ENCODE measurements at places on chromosomes 5 and 9.

DNA sequence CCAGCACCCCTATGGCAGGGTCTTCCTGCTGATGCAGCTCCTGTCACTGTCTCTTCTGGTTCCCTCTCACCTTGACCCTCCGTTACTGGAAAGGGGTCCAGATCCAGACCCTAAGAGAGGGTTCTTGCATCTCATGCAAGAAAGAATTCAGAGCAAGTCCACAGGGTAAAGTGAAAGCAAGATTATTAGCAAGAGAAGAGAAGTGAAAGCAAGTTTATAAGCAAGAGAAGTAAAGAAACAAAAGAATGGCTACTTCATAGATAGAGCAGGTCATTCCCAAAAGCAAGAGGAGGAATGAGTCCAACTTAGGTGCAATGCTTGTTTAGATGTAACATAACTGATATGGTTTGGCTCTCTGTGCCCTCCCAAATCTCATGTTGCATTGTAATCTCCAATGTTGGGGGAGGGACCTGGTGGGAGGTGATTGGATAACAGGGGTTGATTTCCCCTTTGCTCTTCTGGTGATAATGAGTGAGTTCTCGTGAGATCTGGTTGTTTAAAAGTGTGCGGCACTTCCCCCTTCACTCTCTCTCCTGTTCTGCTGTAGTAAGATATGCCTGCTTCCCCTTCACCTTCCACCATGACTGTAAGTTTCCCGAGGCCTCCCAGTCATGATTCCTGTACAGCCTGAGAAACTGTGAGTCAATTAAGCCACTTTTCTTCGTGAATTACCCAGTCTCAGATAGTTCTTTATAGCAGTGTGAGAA lies 183.3 kb downstream of the MED10 start:
- no peak for DNase-seq

DNA sequence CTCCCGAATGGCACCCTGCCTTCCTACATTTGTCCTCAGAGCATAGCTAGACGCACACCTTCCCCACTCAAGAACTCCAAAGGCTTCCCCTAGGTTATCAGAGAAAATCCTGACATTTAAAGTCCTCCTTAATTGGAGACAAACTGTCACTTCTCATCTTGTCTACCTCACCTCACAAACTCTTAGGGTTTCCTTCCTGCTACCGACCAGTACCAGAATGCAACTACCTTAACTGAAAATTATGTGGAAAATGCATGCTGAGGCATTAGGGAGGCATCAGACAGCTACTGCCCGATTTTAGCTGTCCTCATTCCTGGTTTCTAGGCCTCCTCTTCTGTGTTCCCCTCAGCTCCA lies 17.9 kb upstream of the TNIP1 start:
- DNase-seq = no peak

GRCh38 chr5:174793684-174794328 lies 69.4 kb downstream of the MSX2 start:
- peak; percentile 41 for DNase-seq

DNA sequence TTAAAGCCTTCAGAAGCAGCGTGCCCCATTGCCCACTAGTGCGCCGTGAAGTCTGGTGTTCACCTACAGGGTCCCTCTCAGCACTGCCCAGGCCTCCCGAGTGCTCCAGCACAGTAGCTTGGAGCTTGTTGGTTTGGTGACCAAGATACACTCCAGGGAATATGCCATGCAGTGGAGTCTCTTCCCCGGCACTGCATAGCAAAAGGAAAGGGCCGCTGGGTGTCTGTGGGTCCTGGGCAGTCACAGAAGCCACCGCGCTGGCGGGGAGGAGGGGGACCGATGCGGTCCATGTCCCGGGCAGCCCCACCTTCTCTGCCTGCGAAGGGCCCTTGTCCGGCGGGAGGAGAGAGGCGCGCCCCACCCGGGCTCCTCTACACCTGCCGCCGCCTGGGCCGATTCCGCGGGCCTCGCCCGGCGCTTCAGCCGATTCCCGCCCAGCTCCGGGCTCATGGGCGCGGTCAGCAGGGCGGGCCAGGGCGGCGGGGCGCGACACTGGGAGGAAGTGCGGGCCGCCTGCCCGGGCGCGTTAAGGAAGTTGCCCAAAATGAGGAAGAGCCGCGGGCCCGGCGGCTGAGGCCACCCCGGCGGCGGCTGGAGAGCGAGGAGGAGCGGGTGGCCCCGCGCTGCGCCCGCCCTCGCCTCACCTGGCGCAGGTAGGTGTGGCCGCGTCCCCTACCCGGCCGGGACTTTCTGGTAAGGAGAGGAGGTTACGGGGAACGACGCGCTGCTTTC lies at the start of gene SYK:
TSS of gene SYK (plus strand) at position 579 of the 732 bp plus-strand sequence. CDS start 42,080 bp downstream, outside the sequence.
- peak; percentile 70 for DNase-seq

GRCh38 chr9:69542942-69543704 lies 129.0 kb downstream of the APBA1 start:
- DNase-seq = no peak

GRCh38 chr9:7534211-7534935 lies 265.2 kb downstream of the DMAC1 start:
- DNase-seq = no peak

DNA sequence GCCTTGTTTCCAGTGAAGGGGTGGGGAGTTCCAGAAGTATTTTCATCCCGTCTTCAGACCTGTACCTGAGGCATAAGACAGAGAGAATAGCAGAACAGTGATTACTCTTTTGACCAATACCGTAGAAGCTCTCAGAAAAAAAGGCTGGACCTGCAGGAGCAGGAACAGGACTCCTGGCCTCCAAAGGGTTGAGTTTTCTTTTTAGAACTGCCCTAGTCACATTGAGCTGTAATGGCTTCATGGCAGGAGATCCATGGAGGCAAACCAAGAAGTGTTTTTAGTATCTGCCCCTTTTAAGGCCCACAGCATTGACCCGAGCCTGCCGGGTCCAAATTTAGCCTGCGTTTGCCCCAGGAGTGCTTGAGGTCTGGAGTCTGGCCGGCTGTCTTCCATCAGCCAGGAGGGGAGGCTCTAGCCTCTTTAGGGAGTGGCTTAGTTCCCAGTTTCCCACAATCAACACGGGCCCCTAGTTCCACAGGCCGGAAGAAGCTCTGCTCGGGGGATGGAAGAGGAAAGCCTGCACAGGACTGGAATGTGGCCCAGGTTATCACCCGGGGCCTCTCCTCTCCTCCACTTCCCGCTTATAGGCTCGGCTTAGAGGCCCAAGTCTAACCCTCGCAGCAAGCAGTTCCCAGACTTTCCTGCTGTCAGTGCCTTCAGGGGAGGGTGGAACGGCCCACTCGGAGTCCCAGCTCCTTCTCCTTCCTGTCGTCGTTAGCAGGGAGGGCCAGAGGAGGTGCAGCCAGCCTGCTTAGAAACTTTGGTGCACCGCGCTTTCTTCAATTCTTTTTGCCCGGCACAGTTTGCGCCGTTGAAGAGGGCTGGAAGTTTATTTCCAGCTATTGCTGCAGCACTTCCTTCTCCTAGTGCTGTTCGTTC lies 80.7 kb downstream of the C9orf152 start:
- DNase-seq = no peak

GRCh38 chr9:94867842-94868312 lies 141.4 kb downstream of the AOPEP start:
- no peak for DNase-seq

- DNase-seq = no peak
Observed at GRCh38 chr5:136006761-136007251, 22.0 kb upstream of the TGFBI start.

DNA sequence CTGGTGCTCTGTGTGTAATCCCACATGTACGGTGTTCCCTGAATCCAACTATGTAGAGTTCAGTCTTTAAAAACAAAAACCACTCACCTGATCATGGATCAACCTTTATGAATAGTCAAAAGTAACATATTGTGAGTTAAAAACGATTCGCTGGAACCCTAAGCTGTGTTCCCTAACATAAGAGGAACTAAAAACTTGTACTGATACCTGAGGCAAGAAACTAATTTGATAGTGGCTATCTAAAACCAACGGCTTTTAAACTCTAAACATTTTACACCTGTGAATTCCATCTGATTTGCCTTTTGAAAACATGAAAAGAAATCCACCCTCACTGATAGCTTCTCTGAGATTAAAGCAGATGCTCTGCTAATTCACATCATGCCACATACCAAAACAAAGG lies 101.5 kb downstream of the DEPDC1B start:
- DNase-seq = no peak

DNA sequence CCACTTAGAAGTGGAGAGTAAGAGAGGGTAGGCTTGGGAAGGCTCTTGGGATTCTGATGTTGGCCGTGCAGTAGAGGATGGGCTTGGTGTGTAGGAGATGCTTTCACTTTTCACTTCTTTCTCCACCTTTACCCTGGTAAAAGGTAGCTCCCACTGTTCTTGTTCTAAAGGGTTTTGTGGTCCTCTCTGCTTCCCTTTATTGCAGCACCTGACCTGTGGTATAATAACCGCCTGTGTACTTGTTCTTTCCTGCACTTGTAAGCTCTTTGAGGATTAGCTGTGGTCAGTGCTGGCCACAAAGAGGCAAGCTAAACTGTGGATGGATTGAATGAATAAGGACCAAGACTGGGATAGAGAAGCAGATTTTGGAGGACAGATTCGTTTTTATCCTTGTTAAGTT lies 25.2 kb downstream of the KDM4C start:
- DNase-seq = no peak

- DNase-seq = peak; percentile 78
Observed at GRCh38 chr5:32542216-32543059, 42.9 kb upstream of the SUB1 start.

- no peak for DNase-seq
Observed at GRCh38 chr5:179254638-179255271, 90.5 kb downstream of the ADAMTS2 start.

DNA sequence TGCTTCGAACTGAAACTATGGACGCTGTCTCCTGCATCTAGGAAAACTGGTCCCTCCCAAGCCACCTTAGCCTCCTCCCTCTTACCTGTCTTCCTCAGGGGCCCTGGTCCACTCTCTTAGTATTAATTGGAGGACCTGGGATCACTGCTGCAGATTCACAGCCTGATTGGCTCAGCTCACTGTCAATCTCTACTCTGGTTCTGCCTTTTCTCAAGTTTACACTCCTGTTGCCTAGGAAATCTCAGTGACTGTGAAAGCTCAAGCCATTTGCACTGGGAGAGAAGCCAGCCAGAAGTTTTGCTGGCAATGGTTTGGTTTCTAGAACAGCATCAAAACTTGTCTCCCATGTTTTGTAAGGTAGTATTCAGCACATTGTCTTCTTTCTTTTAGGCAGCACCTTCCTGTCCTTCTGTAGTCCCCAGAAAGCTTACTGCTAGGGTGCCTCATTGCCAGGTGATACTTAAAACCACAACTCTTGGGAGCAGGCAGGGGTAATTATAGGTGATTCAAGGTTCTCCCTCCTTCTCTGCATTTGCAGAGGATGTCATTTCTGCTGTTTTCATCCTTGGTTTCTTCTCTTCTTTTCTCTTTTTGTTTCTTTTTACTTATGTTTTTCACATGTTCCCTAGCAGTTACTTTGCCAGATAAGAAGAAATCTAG lies at the start of gene CAPSL:
TSS of gene CAPSL (minus strand) at position 55 of the 660 bp plus-strand sequence. CDS start 17,502 bp downstream, outside the sequence.
- DNase-seq = no peak

DNA sequence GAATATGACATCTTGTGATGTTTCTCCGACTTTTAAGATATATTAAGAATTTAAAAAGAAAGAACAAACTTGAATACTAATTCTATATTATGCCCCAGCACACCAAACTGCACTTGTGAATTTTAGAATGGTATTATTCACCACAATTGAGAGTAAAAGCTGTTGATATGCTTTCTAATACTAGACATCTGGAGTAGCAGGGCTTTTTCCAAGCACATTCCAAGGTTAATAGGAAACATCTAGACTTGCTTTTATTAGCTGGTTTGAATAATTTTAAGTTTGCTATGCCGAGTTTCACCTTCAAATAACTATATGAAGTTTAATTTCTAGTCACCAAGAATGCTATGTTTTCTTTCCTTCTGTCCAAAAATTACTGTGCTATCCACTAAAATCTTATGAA lies 13.5 kb downstream of the NREP start:
- no peak for DNase-seq

DNA sequence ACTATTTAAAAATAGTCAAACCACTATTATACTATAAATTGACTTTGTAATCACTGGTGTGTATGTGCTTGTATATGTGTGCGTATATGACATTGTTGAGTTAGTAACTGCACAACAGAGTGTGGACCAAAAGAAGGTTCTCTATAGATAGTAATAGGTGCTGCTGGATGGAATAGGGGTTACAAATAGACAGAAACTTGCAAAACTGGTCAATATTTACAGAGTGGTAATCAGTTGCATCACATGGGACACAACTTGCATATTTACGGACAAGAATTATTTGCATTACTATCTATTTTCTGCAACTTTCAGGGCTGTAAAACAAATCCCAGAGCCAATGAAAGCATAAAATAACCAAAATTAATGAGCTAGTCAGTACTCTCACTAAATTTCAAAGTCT lies 42.4 kb downstream of the TNFSF8 start:
- no peak for DNase-seq

GRCh38 chr9:10127867-10128266 lies 484.9 kb downstream of the PTPRD start:
- no peak for DNase-seq

- DNase-seq = no peak
Observed at GRCh38 chr9:125431741-125432271, 170.2 kb downstream of the GAPVD1 start.

- DNase-seq = no peak
Observed at GRCh38 chr9:87239312-87239711, 258.4 kb upstream of the DAPK1 start.

- no peak for DNase-seq
Observed at GRCh38 chr9:70485273-70485858, 70.9 kb upstream of the KLF9 start.
